ENCODE measurements at places on chromosomes 7 and 10.
A peak's percentile ranks its signal among the peaks of the same experiment; 100 is the strongest.

DNA sequence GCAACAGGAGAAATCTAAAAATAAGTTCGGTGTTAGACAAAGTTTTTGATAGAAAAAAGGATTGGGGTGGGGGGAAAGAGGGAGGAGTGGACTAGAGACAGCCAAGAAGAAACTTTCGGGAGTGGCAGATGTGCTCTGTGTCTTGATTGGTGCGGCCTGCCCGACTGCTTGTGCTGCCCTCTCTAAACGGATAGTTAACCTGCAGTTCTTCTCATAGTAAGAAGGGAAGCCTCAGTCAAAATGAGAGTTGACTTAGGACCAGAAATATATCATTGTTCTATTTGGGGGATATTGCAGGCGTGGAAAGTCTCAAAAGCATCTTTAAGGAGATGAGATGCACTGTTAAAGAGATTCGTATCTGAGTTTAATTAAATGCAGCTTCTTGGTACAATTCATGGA is 39.3 kb downstream of the UBE3C start:
- DNase-seq: no peak

DNA sequence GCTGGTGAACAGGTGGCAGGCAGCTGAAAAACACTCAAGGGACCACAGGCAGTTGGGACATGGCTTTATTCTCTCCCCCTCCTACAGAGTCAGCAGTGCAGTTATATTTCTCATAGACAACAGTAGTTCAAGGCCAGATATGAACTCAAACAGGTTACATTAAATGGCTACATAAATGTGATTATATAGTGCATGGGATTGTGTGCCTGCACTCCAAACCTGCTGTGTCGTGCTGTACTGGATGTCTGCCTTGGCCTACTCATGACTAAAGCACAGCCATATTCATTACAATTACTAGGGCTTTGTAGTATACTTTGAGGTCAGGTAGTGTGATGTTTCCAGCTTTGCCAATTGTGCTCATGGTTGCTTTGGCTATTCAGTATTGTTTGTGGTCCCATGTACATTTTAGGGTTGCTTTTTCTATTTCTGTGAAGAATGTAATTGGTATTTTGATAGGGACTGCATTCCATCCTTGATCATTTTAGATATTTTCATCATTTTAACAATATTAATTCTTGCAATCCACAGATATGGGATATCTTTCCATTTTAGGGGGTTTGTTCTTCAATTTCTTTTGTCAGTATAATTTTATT is 393.6 kb downstream of the CNTNAP2 start:
- no peak for DNase-seq

- DNase-seq: peak; percentile 91
Measured at GRCh38 chr7:91940572-91941341, at the start of gene AKAP9. Gene AKAP9, plus strand, starts transcription at chr7:91940862. Its CDS starts 238 bp downstream, at chr7:91941100.

DNA sequence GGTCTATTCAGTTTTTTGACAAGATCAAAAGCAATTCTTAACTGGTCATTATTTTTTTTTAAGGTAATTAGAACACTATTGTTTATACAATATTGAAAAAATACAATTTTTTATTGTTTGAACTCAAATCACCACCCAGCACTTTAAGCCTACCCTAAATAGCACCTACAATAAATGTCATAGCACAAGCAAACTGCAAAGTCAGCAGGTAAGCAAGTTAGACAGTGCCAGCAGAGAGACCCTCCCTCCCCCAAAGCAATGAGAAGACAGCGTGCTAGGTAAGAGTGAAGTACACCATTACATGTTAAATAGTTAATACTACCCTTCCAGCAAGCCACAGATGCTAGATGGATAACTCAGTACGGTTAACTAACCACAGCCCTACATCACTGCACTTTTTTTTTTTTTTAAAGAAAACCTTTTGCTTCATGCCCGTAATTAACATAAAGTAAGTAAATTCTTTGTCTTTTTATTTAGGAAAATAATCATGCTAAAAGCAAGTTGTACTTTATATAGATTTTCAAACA is 120.0 kb downstream of the UBE2H start:
- DNase-seq: no peak

- DNase-seq: no peak
Measured at GRCh38 chr10:123561141-123561440, 105.1 kb upstream of the GPR26 start.

- DNase-seq: no peak
Measured at GRCh38 chr7:24700521-24701260, 56.6 kb downstream of the GSDME start.

- DNase-seq: peak; percentile 58
Measured at GRCh38 chr7:2670720-2671391, 17.1 kb upstream of the AMZ1 start.

GRCh38 chr7:33841031-33841430 is 64.3 kb upstream of the BMPER start:
- no peak for DNase-seq

DNA sequence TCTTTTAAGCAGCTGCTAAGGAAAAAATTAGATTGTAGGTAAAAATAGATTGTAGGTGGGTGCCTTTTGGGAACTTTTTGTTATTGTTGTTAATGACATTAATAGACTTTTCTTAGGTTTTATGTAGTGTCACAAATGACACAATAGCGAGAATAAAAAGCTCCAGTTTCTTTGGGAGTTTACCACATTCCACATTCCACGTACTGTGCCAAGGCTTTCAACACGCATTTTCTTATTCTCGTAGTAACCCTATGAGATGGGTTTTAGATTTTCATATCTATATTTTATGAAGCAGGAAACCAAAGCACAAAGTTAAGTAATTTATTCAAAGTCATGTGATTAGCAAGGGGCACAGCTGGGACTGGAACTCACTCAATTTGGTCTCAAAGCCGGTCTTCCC is 103.8 kb downstream of the XRCC2 start:
- no peak for DNase-seq

DNA sequence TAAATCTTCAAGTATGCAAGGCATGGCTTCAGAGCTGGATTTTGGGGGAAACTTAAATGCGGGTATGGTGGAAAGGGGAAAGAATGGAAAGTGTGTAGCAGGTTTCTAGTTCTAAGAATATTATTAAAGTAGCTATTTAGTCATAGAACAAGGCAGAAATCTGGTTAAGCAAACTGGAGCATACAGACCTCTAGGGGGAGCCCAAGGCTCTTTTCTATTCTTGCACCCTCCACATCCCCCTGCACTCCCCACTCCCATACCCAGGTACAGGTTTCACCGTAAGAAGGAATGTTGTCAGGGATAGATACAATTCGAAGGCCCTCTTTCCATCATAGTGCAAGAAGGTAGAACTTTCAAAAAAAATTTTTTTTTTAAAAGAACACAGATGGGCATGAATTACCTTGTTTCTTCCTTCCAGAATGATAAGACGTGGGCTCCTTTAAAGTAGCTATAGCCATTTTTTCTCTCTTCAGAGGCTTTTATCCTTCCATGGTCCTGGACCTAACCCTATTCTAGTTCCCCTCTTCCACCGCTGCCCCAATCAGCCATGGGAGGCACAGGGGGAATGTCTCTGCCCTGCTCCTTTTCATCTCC is 41.5 kb upstream of the SMIM30 start:
- peak; percentile 50 for DNase-seq

DNA sequence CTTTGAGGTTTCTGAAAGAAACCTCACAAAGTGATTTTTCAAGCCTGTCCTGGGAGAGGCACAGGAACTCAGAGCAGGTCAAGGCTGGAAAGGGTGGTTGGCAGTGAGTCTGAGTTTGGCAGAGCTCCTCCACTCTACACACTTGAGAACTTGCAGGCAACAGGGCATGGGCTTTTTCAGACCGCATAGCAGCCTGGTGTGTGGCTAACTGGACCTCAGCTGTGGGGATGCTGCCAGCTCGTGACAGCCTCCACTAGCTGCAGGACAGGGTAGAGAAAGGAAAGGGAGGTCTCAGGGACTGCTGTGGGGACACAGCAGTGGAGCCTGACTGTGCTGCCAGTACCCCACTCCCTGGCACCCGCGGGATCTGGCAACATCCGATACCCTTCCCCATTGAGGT is 2.6 kb downstream of the CDHR1 start:
- DNase-seq: no peak

DNA sequence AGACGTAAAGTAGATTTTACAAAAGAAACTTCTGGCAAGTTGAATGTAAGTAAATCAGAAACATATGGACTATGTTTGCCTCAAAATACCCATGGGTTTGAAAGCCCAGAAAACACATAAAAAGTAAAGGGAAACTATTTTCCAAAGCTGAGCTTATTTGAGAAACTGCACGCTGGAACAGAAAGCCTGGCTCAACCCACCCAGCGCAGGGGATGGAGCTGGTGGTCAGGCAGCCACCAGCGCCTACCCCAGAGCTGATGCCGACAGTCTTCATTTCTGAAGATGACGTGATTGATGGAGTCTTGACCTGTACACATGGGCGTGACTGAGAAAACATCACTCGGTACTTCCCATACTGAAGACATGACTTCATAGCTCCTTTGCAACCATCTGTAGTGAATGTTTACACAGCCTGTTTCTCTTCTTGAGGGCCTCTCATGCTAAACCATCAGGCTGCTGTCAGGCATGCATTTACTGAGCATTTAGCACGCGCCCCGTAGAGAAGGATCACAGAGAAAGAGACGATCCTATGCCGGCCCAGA is 232.6 kb upstream of the AUTS2 start:
- DNase-seq: no peak

DNA sequence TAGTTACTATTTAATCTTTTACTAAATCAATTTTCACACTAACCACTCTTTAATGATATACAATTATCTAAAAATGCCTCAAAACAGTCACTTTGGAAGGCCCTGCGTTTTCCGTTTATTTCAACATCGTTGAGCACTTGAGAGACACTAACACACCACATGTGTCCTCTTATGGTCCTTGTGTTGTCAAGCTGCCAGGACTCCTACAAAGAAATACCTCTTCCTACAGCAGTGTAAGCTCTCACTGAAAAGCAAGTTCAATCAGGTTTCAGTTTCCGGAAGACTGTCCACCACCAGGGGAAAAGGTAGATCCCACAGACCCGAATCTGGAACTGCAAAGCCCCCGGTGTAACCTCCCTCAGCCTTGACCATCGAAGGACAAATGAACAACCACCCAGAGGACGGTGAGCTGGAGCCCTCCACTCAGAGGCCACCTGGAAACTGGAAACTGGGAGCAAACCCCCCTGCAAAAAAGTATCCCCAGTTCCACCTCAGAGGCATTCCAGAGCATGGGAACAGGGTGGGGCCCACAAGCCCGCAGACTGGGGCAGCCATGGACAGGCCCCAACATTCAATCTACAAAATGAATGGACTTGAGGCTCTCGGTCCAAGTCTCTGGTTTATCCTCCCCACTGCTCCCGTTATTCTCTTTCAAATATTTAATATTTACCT is 37.6 kb downstream of the KCNH2 start:
- DNase-seq: peak; percentile 41
